ENCODE measurements at places on chromosomes 11 and 22. TPM values are rescaled to one million over a fixed set of nuclear protein-coding genes. Genes with fewer than 3 reads are reported as not detected.

The TNKS1BP1 gene
- total RNA-seq = 10.5 TPM

The DEUP1 gene
- not detected for total RNA-seq

The ACRV1 gene
- total RNA-seq = not detected

The POTEH gene
- not detected for total RNA-seq

The THRSP gene
- not detected for total RNA-seq

The CNGA4 gene
- 0.29 TPM for total RNA-seq

The LARGE1 gene
- 0.18 TPM for total RNA-seq

The APOL1 gene
- 37.4 TPM for total RNA-seq

The OVCH2 gene
- total RNA-seq = not detected

The RASL10A gene
- total RNA-seq = 1.4 TPM

The SLC22A12 gene
- not detected for total RNA-seq

The JAM3 gene
- 9.6 TPM for total RNA-seq

The PLA2G3 gene
- not detected for total RNA-seq

The SYT8 gene
- not detected for total RNA-seq

The C11orf52 gene
- total RNA-seq = not detected

The RAB38 gene
- 0.82 TPM for total RNA-seq

The SLC22A25 gene
- not detected for total RNA-seq

The CBLIF gene
- not detected for total RNA-seq

The SHANK3 gene
- total RNA-seq = not detected

The DRAP1 gene
- 219 TPM for total RNA-seq

The ADM gene
- 3.9 TPM for total RNA-seq

The KCTD14 gene
- total RNA-seq = 0.47 TPM

The INCENP gene
- total RNA-seq = 211 TPM

The HEPHL1 gene
- not detected for total RNA-seq

The OSM gene
- total RNA-seq = 140 TPM

The DHCR7 gene
- 58.8 TPM for total RNA-seq

The PANX2 gene
- not detected for total RNA-seq

The ART5 gene
- total RNA-seq = not detected

The KIF18A gene
- 31.8 TPM for total RNA-seq

The LUZP2 gene
- total RNA-seq = not detected

The MFNG gene
- 232 TPM for total RNA-seq

The MYEOV gene
- total RNA-seq = not detected

The SCUBE2 gene
- 0.65 TPM for total RNA-seq

The MUC5B gene
- total RNA-seq = not detected

The CCDC82 gene
- 37.5 TPM for total RNA-seq

The KCNA4 gene
- not detected for total RNA-seq

The PNPLA5 gene
- not detected for total RNA-seq

The PKNOX2 gene
- not detected for total RNA-seq

The SELENOH gene
- total RNA-seq = 210 TPM

Data from activated CD8-positive, alpha-beta T cell treated with anti-CD3 and anti-CD28 coated beads, Interleukin-2, amount 10 ng/mL, durations not matched to agents 7 days and 5 days (primary cell).